ENCODE measurements at places on chromosomes 1 and 21.

DNA sequence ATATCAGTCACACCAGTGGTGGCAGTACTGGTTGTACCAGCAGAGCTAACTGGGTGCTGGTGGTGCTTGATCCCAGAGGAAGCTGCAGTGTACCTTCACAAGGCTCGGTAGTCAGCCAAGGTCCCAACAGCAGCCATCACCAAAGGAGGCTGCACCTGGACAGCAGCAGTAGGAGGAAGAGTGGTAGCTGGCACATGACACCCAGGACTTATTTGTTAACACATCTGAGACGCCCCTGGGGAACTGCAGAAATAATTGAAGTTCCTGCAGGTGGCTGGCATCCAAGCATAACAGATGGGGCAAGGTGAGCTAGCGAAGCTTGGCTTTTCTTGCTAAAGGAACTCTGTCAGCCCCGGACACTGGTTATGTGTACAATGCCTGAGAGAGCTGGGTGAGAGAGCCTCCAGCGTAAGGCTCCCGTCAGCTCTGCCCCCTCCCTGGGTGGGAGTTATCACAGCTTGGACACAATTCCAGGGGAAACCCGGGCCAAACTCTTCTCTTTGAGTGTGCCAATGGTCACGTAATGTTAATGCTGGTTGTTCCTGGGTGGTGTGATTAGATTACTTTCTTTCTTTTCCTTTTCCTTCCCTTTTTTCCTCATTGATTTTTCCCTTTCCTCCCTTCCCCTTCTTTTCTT is 29.1 kb upstream of the PARP1 start:
- peak; percentile 51 for DNase-seq

DNA sequence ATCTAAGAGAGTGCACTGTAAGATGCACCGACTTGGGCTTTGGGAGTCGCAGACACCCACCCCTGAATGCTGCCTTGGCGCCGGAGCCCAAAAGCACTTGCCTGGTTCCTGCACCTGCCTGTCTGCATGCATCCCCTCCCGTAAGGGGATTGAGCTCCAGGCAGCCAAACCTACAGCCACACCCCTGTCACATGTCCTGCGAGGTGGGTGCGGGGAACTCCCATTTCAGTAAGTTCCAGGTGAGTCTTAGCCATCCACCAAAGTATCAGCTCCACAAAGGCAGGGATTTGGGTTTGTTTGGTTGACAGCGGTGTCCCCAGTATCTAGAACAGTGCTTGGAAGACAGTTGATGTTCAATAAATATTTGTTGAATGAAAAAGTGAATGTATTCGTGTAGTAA is 31.5 kb upstream of the MAP10 start:
- no peak for DNase-seq

GRCh38 chr1:187928288-187928687 is 1099.5 kb downstream of the PLA2G4A start:
- no peak for DNase-seq

DNA sequence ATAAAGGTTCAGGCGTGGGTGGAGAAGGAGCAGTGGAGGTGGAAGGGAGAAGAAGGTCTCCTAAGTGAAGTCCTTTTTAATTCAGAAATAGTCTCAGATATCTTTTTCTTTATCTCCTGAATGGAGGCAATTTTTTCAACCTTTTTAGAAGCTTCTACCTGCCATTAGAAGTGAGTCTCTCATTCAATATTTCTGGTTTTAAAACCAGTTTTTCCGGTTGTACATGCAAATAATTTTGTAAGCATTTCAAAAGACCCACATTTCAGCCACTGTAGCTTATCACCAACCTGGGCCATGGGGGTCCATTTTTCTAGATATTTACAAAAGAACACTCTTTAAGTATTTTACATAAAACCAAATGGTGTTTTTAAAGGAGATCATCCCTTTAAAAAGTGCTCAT is 1280.2 kb downstream of the NCAM2 start:
- no peak for DNase-seq

- no peak for DNase-seq
Observed at GRCh38 chr1:94807742-94808491, 12.2 kb upstream of the SLC44A3 start.

GRCh38 chr1:26994020-26994786 is 711 bp downstream of the TRNP1 start:
- no peak for DNase-seq

DNA sequence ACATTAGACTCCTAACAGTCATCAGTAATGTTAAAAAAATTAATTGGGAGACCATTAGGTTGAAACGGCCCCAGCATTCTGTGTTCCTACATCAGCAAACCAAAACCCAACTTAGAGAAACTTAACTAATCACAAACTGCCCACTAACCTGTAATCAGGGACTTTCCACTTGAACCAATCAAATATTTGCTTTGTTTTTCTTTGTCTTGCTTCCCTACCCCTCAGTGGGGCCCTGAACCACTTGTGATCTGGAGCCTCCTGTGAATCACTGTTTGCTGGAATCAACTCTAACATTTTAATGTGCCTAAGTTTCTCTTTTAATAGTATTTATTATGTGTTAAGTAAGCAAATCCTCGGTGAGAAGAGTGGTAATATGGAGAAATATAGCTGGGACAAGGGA is 64.0 kb downstream of the ABCA4 start:
- DNase-seq = no peak

- no peak for DNase-seq
Observed at GRCh38 chr1:29655145-29655544, 418.8 kb downstream of the PTPRU start.

DNA sequence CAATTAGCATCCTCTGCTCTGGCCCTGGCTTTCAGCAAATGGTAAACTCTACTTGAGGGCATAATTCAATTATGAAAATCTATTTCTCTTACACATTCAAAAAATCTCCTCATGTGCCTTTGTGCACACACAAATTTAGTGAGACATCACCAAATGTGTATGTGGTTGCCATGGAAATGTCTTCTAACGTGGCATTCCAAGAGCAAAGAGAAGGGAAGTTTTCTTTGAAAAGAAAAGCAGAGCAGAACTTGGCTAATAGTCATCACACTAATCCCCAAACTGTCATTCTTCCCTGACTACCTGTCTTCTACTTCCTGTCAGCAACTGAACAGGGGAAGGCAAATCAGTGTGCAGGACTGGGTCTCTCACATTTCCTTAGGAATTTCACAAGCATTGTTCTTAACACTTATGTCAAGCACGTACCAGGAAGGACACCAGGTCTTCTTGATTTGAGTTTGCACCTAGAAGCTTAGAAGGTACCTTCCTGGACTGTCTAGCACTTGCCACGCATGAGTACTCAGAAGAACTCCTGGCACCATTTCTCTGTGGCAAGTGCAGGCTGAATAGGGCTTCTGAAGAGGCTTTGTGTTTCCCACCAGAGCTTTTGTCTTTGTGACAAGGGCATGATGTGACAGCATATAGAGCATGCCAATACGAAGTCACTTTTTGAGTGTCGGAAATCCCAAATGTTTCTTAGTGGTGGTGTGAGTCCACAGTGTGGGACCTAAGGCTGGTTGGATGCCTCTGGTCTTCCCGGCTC is 32.3 kb downstream of the MAN1C1 start:
- DNase-seq = no peak

DNA sequence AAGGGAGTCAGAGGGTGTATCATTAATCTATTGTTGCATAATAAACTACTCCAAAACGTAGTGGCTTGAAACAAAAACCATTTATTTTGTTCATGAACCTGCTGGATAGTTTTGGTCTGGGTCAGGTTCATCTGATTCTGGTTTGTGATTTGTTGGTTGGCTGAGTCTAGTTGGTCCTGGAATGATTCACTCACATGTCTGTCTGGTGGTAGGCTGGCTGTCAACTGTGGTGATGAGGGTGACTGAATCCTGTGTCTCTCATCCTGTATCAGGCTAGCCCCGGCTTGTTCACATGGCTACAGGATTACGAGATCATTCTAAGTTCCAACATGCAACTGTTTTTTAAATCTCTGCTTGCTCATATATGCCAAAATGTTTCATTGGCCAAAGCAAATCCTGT is 22.5 kb upstream of the SIKE1 start:
- DNase-seq = no peak

- peak; percentile 72 for DNase-seq
Observed at GRCh38 chr1:45686015-45686287, 382 bp downstream of the GPBP1L1 start.

GRCh38 chr1:1387098-1388077 is 11.7 kb downstream of the CCNL2 start:
- DNase-seq = no peak

GRCh38 chr21:38293765-38294164 is 37.0 kb downstream of the KCNJ15 start:
- DNase-seq = no peak

DNA sequence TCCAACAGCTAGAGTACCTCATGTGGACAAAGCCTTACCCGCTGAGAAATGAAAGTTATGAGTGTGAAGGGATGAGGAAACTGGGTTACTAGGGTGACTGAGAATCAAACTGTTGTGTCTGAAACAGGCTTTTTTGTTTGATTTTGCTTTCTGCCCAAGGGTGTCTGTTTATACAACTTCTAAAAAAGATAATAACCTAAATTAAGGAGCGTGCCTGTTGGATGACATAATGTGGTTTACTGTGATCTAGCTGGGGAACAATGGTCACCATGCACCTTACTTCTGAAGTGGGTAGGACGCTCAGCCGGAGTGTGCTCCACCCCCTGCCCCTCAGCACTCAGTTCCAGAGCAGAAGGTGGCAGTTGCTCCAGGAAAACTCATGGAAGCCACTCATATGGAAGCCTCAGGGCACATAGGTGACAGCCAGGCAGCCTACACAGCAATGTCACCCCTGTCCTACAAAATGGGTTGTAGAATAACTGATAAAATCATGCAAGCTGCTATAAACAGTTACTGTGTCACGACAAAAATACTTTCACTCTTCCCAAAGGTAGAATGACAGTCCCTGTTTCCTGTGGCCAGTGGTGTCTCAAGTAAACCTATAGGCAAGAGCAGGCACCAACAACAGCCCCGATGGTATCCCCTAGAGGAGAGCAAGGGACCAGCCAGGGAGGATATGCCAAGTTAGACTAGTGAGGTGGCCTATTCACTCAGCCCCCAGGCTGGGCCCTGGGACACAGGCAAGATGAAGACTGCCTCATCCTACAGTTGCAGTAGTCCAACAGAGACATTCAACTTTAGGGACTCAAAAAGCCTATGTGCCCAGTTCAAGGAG is 29.3 kb downstream of the SIPA1L2 start:
- no peak for DNase-seq

DNA sequence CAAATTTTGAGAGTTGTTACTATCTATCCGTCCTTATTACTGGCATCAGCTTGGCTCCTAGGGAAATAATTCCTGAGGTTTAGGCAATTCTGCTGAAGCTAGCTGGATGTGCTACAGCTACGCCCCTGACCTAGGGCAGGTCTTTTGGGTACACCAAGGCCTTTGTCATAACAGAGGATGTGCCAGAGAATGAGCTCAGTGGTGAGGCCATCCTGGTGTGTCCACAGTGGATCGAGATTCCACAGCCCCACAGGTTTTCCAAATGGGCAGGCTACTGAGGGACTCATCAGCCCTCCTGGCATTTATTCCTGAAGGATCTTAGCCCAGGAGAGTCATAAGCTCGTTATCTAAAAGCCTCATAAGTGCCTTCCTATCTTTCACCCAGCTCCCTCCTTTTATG is 475.2 kb upstream of the USP24 start:
- peak; percentile 60 for DNase-seq

Measured in NCI-H187 (cell line).